ELF-1 (cell line): ENCODE measurements at places on chromosomes 11 and 22.
A peak's percentile ranks its signal among the peaks of the same experiment; 100 is the strongest.

GRCh38 chr22:50027639-50028537 lies 15.3 kb upstream of the IL17REL start:
- DNase-seq, result peak; percentile 85

DNA sequence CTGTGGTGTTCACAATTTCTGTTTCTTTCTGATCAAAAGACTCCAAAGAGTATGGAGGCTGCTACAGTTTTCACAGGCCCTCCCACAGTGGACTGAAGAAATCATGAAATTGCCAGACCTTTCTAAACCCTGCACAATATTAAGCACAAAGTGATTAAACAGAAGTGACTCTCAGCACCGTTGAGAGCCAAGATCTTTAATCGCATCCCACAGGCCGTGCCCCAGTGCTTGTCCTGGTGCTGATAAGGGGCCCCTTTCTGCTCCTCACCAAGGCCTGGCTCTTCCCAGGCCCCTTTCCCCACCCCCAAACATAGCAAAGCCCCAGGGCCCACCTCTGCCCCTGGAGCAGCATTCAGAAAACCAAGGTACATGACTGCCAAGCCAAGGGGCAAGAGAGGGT lies 57.4 kb upstream of the BMAL1 start:
- no peak for DNase-seq

DNA sequence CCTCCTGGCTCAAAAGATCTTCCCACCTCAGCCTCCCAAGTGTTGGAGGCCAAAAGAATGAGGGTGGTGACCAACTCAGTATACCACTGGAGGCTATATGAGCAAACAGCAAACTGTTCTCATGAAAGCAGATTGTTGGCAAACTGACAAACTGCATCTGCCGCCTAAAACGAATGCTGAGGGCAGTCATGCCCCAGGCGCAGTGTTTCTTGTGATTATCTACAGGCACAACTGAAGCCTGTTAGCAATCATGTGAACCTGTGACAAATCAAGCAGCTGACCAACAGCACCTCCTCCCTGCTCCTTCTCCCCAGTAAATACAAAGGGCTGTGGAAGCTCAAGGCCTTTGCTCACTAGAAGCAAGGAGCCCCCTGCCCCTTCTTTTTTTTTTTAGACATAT lies 47.8 kb downstream of the BTBD10 start:
- DNase-seq, result peak; percentile 35

- DNase-seq, result no peak
These were observed at the start of gene GLYAT for GRCh38 chr11:58731819-58732218. Gene GLYAT (minus strand): TSS chr11:58731943. CDS start chr11:58724496, 7,447 bp downstream.

- peak; percentile 92 for DNase-seq
These were observed 99.4 kb upstream of the BLID start for GRCh38 chr11:122215244-122215992.

DNA sequence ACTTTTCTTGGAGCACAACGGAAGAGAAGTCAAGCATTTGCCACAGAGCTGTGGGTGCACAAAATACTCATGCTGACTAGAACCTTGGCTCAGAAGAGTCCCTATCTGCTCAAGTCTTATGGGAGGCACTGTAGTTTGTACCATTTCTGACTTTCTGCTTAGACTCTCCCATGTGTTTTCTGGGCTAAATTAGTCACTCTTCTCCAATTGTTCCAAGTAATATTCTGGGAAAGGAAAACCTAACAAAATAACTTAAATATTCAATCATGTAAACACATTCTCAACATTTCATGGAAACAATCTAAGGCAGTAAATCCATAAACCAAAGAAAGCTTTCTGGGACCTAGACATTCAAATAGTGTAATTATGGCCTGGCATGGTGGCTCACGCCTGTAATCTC lies 220.7 kb downstream of the SWAP70 start:
- DNase-seq, result no peak

DNA sequence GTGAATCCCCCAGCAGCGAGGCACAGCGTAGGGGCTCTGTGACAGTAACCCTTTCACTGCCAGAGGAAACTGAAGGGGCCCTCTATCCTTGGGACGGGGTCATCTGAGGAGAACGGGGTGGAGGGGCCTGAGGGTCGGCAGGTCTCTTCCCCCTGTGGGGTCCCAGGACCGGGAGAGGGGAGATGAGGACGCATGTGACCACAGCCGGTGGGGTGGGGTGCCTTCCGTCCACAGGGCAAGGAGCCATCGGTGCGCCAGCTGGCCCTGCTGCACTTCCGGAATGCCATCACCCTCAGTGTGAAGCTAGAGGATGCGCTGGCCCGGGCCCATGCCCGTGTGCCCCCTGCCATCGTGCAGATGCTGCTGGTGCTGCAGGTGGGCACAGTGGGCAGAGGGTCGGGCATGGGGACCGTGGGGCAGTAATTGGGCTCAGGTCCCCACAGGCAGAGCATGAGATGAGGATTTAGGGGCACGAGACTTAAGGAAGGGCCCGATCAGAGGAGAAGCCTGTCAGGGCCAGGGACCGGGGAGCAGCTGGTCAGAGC lies 20.3 kb upstream of the ARHGAP8 start:
- DNase-seq, result no peak

- no peak for DNase-seq
These were observed 48.2 kb downstream of the UBASH3B start for GRCh38 chr11:122703541-122704272.

DNA sequence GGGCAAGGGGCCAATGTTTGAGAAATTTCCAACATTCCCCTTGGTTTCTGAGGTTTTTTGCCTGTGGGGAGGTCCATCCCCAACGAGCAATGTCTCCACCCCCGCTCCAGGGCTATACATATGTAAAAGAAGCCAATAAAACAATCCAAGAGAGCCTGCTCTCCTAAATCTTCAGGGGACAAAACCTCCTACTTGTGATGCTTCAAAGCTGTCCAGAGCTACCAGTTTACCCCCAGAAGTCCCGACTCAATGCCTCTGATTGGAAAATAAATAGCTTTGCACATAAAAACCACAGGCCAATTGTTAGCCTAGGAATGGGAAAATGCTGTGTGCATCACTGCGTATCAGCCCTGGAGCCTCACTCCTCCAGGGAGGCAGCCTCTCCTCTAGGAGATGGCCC lies 66.0 kb upstream of the PAX6 start:
- DNase-seq, result peak; percentile 47

GRCh38 chr11:29127461-29127860 lies 889.4 kb downstream of the KCNA4 start:
- no peak for DNase-seq

DNA sequence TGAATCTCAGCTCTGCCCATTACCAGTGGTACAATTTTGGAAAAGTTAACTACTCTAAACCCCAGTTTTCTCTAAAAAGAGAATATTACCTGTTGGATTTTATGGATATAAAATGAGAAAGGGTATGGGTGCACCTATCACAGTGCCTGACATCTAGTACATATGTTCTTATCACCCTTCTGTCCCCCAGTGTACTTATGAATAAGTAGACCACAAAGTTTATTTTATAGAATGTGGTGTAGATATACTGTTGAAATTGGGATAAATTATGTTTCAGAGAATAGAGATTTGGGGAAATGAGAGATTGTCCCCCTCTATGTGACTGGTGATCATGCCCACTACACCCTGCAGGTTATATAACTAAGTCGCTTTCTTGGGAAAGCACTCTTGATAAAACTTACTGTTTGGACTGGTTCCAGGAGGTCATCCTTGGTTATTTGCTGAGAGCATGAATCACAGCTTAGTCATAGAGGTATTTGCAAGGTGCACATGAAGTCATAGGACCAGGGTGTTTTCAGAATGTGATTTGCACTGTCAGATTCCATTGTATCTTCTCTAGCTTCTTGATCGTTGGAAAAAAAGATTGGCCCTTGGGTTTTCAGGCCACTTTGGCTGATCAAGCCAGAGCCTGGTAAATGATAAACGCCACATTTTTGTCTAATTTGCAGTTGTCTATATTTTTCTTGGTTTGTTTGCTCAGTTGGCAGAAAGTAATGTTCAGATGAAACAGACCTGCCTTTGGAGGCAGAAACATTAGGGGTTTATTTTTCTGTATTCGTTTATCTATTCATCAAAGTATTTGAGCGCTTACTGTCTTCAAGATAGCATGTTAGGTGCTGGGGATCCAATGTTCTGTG lies 21.3 kb downstream of the STX3 start:
- DNase-seq, result no peak

DNA sequence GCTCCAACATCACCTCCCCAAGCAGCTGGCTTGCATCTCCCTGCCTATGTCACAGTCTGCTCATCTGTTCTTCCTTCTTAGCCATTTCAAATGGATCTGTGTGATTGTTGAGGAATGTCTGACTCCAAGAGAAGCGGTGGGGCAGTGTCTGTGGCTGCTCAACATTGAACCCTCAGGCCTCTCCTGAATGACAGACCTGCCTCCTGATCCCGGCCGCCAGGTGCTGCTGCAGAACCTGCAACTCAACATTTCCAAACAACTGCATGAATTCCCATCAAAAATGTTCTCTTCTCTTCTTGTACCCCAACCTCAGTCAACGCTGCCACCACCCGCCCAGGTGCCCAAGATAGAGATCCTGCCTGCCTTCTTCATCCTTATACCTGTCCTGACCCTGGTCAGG lies 132.5 kb downstream of the FBXO7 start:
- peak; percentile 75 for DNase-seq

DNA sequence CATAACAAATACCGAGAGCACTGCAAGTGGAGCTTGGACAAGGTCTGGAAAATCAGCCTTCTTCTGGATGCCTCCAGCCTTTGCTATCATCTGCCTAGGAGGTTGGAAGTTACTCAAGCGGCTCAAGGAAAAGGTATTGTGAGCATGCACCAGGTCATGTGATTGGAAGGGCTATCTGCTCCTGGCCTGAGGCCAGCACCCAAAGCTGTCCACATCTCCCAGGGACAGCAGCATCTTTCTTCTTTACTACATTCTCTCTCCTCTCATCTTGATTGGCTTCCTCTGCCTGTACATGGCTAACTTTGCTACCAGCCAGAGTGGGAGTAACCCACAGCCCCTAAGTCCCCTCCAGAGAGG lies 44.2 kb upstream of the AMPD3 start:
- DNase-seq, result no peak

GRCh38 chr11:107864591-107864990 lies 6.0 kb upstream of the SLC35F2 start:
- DNase-seq, result no peak

DNA sequence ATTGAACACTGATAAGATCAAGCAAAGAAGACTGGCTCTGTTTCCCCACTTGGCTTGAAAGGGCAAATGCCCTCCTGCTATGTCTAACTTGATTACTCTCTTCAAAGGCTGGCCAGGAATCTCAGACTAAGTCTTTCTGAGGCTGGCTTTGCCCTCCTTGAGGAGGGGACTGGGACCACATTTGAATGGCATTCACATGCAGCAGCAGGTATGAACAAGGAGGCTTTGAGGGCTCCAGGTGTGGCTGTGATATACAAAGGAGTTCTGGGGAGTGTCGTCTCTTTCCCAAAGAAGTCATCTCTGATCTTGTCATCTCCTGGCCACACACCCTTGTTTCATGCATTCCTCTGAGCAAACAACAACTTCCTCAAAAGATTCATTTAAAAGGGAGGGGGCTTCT lies 130.8 kb downstream of the ARL14EP start:
- DNase-seq, result peak; percentile 5

DNA sequence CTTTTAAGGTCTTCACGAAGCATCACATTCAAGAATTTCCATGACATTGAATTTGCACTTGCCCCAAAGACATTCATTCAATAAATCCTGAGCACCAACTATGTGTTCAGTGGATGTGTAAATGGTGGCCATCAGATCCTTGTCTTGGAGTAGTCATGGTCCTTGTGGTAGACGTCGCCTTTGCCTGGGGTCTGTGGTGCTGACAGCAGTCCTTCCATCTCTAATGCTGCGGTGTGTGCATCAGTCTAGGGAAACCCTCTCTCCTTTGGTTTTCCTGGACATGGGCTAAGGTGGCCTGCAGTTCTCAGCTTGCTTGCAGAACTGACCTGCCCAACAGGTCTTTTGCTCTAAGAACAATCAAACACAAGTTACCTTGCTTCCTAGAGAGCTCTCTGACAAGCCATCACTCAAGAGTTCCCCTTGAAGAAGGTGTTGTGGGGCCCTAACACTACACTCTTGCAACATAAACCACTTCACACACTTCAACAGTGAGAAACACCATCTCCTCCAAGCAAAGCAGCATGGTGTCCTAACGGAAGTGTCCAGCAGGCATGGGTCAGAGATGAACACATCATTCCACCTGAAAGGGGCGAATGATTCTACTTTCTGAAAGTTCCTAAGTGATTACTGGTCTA lies 72.1 kb downstream of the BUD13 start:
- no peak for DNase-seq

- no peak for DNase-seq
These were observed 10.2 kb upstream of the DDB2 start for GRCh38 chr11:47204637-47204989.

GRCh38 chr11:87260811-87261210 lies 223.1 kb downstream of the TMEM135 start:
- DNase-seq, result no peak

- peak; percentile 90 for DNase-seq
These were observed 1310.3 kb downstream of the TBC1D22A start for GRCh38 chr22:48072777-48073176.

- no peak for DNase-seq
These were observed 430.9 kb downstream of the ETS1 start for GRCh38 chr11:128156486-128156885.

DNA sequence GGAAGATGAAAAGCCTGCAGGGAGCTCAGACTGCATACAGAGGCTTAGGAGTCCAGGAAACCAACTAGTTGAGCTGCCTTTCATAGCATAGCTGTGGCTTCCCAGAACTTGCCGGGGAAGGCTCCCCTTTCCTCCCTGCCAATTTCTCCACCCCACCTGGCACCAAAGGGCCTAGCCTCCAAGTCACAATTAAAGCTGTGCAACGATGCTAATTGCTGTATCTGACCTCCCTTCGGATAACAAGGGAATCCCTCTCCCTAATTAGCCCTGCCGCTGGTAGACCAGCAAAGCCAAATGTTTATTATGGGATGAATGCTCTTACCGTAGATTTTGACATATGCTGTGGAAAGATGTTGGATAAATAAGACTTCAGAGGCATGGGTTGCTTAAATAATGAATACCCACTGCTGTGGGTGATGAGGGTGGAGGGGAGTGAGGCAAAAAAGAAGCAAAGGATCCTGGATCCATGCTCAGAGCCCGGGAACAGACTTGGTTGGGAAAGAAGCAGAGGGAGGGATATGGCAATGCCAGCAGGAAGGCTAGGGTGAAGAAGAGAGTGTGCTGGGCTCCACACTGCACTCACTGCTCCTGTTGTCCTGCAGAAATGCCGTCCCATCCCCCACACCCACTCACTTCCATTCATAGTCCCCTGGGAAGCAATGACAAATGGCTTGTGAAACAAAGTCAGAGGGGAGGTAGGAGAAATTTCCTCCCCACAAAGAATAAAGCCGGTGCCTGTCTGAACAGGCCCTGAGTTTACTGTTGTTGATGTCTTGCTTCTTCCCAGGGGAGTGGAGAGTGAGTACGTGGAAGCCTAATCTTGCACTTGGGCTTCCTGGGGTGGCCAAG lies 608.1 kb upstream of the CADM1 start:
- no peak for DNase-seq

- no peak for DNase-seq
These were observed 5.6 kb upstream of the EEF1G start for GRCh38 chr11:62579252-62579651.

- peak; percentile 64 for DNase-seq
These were observed 112.4 kb downstream of the PDE2A start for GRCh38 chr11:72561856-72562255.
